SJSA1 (cell line): ENCODE measurements at places on chromosomes 12 and 14. TPM values are rescaled to one million over a fixed set of nuclear protein-coding genes. Genes with fewer than 3 reads are reported as not detected.

GRCh38 chr12:53951577-53952334 is 2.9 kb upstream of the HOXC12 start:
- no peak overlapping the region for H3K27ac ChIP-seq
- H3K36me3 ChIP-seq, result peaks cover 8% of the 10 kb centered on the region
- no peaks in the 10 kb centered on the region for H3K27me3 ChIP-seq
- no peak for DNase-seq
- H3K4me1 ChIP-seq, result peaks cover 38% of the 10 kb centered on the region

GRCh38 chr12:128387811-128388422 is 120.9 kb downstream of the TMEM132C start:
- no peak overlapping the region for H3K4me3 ChIP-seq
- no peak for DNase-seq
- H3K4me1 ChIP-seq, result no peaks in the 10 kb centered on the region
- H3K27ac ChIP-seq, result no peak overlapping the region

GRCh38 chr12:21220266-21220665 is 89.3 kb downstream of the SLCO1B1 start:
- no peaks in the 10 kb centered on the region for H3K4me1 ChIP-seq
- H3K4me3 ChIP-seq, result no peak overlapping the region
- no peak overlapping the region for H3K27ac ChIP-seq
- no peaks in the 10 kb centered on the region for H3K27me3 ChIP-seq
- no peak for DNase-seq
- no peaks in the 10 kb centered on the region for H3K36me3 ChIP-seq

LRP1-AS gene
- not detected in 2 replicates for total RNA-seq

DNA sequence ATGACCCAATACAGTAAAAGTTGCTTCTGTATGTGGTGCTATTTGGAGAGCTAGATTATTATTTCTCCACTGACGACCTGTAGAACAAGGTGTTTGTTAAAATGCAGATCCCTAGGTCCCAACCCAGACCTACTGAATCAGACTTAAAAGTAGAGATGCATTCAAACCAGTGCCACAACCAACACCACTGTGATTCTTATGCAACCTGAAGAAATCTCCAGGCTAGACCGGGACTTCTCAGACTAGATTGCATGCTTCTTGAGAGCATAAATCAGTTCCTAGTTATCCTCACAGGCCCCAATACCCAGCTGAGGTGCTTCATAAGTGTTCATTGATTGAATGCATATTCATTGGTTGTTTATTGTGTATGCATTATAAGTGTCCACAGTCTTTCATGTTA is 78.2 kb downstream of the SPTSSA start:
- no peaks in the 10 kb centered on the region for H3K4me1 ChIP-seq
- H3K27ac ChIP-seq, result no peak overlapping the region
- no peak for DNase-seq
- H3K27me3 ChIP-seq, result no peaks in the 10 kb centered on the region
- no peak overlapping the region for H3K4me3 ChIP-seq

DNA sequence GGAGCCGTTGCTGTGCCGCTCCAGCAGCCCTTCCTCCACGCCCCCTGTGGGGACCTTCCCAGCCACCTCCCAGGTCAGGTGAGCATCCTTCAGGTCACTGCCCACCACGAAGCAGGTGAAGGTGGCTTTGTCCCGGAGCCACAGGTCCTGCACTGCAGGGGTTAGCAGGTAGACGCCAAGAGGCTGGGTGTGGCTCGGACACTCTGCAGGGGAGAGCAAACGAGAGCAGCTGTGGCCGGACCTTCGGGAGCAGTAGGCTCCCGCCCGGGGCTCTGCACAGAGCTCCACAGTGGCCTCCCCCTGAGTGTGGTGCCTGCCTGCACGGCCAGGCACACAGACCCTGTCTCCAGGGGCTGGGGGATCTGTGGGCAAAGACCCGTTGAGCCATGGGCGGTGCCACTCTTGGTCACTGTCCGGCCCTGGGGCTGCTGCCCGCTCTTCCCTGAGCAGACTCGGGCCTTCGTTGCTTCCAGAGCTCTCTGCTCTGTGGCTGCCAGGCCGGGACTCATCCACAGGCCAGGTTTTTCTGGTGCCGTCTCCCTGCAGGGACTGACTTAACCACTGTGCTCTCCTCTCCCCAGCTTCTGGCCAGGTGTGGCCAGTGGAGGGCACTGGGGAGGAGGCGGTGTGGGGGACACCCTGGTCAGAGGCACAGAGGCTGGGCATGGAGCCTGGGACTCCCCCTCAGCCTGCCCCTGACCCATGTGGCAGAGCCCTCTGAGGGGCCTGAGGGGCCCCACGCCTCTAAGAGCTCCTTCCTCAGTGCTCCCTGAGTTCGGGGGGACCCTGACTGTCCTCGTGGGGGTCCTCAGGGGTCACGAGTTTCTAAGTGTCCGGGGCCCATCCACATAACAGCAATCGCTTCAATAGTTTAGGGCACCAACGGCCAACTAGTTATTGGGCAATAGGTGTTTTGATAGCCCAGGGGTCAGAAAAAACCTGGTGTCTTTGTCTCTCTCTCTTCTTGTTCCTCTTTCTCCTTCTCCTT is 314.9 kb downstream of the TMEM121 start:
- no peaks in the 10 kb centered on the region for H3K36me3 ChIP-seq
- no peak for DNase-seq
- H3K27me3 ChIP-seq, result no peaks in the 10 kb centered on the region
- H3K27ac ChIP-seq, result no peak overlapping the region

DNA sequence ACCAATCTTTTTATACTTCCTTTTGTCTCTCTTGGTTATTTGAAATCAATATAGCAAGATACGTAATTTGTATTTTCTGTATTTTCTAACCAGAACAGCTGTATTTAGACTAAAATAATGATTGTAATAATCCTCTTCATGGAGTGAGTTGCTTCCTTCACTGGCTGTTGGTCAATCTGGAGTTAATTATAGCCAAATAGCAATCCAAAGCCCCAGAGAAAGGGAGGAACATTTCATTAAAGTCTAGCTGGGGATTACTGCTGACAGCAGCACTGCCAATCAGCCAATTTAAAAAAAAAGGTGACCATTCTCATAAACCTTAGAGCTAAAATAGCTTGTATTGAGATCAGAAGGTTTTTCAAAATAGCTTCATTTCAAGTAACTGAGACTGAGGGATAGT is 118.0 kb downstream of the TRHDE start:
- H3K27ac ChIP-seq, result no peak overlapping the region
- DNase-seq, result no peak
- no peaks in the 10 kb centered on the region for H3K4me1 ChIP-seq
- no peaks in the 10 kb centered on the region for H3K36me3 ChIP-seq
- H3K4me3 ChIP-seq, result no peak overlapping the region

ZNF84 gene
- total RNA-seq, result 4.1 and 6.4 TPM in 2 replicates
